ENCODE measurements at places on chromosomes 13 and 19.
A peak's percentile ranks its signal among the peaks of the same experiment; 100 is the strongest.

DNA sequence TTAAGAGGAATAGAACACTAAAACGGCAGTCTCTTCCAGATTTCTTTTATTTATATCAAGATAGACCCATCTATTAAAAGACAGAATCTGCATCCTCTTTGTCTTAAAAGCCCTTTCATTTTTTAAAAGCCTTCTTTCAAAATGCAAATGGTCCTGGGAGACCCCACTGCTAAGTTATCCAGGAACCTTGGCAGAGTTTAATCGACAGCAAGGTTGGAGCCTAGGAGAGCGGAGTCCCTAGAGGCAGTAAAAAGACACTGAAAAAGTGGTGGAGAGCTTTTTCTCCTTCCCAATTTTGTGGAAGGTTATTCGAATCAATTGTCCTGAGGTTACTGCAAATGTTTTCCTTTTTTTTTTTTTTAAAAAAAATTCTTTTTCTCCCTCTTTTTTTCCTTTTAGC is 294.7 kb downstream of the NALCN start:
- no peak for DNase-seq

GRCh38 chr19:13362668-13363067 is 143.6 kb downstream of the CACNA1A start:
- DNase-seq = no peak

DNA sequence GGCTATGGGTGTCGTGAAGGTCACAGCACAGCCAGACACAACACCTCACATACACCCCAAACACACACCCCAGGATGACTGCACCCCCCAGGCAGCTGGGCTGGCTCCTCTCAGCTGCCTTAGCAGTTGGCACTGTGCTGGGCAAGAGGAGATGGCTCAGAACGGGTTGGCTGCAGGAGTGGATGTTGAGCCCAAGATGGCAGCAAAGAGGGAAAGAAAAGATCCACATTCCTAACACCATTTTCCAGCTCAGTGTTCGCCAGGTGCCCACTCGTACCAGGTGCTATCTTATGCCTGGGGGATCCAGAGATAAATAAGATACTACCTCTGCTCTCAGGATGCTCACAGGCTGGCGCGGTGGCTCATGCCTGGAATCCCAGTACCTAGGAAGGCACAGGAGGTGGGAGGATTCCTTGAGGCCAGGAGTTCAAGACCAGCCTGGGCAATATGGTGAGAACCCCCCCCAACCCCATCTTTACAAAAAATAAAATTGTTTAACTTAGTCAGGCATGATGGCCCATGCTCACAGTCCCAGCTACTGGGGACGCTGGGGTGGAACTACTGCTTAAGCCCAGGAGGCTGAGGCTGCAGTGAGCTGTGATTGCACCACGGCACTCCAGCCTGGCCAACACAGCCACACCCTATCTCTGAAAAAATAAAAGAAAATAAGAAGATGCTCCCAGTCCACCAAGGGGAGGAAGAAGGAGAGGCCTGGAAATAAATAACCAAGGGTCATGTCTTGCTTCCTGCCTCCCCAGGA is 89.7 kb upstream of the ZNF507 start:
- no peak for DNase-seq

DNA sequence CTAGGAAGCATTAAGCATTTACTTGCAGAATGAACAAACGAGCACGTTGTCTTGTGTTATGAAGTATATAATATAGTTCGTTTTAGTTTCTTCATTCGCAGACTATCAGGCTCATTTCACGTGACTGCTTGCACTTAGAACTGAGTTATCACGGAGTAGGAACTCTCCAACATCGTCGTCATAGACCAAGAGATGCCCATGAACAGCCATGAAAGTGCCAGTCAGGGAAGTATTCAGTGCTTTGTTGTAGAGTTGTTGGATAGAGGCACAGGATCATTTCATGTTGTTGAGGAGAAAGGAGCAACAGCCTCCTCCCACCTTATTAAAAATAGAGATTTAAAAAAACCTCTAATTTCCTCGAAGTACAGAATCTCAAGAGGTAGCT is 977 bp upstream of the IL17D start:
- peak; percentile 55 for DNase-seq

- peak; percentile 10 for DNase-seq
Observed at GRCh38 chr13:35649162-35649561, 172.7 kb upstream of the MAB21L1 start.

DNA sequence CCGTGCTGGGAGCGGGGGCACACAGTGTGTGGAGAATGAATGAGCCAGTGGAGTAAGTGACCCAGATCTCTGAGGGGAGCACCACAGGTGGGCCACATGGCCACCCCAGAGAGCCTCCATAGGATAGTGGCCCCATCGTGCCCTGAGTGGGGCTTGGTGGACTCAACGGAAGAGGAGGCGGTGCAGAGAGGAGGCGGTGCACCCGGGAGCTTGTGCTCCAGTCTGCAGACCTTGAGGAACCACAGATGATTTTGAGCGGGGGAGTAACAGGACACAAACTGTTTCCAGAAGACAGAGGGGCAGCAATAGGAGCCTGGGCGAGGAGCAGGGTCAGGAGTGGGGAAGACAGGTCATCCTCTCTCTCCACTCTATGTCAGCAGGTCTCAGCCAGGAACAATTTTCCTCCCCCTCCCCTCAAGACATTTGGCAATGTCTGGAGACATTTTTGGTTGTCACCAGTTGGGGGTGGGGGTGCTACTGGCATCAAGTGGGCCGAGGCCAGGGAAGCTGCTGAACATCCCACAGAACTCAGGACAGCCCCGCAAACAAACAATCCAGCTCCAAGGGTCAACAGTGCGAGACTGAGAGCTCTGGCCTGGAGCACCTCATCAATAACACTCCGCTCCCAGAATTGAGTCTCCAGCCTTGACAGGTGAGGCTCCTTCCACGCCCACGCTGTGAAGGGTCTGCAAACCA is 182.2 kb downstream of the USP12 start:
- DNase-seq = no peak

GRCh38 chr19:52191951-52192350 is 2.1 kb downstream of the PPP2R1A start:
- DNase-seq = no peak

All from suppressor macrophage treated with lipopolysaccharide for 1 hour (primary cell).